Stimulated activated CD8-positive, alpha-beta memory T cell treated with anti-CD3 and anti-CD28 coated beads, Interleukin-4, amount 100 ng/mL, for 48 hours (primary cell): ENCODE measurements at places on chromosomes 3 and 15.

GRCh38 chr15:96125721-96126415 lies 204.6 kb upstream of the NR2F2 start:
- no peak for DNase-seq

DNA sequence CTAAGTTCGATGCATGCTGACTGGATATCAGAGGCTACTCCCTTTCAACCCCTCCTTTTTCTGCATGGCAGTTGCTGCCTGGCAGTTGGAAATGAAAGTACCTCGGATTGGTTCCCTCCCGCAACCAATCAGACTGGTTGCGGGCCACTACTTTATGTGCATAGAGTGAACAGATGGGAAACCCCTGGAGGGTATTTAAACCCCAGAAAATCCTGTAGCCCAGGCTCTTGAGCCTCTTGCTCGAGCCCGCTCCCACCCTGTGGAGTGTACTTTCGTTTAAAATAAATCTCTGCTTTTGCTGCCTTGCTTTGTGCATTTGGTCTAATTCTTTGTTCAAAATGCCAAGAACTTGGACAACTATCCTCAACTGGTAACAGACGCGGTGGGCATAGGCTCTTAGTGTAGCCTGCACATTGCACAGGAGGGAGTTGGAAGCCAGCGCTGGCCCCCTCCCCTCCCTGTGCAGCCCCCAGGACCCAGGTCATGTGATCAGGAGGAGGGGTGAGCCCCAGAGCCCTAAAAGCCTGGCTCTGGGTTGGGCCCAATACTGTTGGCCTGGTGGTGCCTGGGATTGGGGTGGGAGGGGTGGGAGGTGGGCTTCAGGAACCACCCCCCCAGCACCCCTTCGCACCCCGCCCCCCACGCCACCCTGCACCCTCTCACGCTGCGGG lies 26.8 kb downstream of the RHCG start:
- no peak for DNase-seq

GRCh38 chr15:69118089-69118488 lies 42.3 kb upstream of the GLCE start:
- DNase-seq, result no peak

DNA sequence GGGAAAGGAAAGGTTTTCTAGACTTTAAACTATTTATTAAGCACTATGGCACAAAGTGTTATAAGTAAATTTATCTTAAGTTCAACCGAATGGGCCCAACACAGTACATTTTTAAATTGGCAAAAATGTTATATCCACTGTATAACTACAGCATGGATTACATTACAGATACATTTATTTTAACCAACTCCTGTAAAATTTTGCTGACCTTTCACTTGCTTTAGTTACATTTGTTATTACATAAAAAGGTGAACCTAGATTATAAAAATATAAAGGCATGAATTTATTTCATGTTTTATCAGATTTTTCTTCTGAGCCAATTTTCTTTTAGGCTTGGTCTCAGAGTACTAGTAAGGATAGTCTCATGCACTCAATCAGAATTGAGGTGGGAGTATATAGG lies 221.9 kb upstream of the GBE1 start:
- no peak for DNase-seq

DNA sequence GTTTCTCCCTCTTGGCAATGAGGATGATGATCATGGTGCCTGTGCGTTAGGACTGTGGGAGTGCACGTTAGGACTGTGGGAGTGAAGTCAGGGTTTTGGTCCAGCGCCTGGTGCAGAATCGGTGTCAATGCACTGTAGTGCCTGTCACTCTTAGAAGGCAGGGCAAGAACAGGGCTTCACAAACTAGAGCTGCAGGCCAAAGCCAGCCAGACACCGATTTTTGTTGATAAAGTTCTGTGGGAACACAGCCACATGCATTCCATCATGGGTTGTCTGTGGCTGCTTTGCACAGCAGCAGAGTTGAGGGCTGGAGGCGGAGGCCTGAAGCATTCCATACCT lies 32.6 kb upstream of the NR2C2 start:
- no peak for DNase-seq

DNA sequence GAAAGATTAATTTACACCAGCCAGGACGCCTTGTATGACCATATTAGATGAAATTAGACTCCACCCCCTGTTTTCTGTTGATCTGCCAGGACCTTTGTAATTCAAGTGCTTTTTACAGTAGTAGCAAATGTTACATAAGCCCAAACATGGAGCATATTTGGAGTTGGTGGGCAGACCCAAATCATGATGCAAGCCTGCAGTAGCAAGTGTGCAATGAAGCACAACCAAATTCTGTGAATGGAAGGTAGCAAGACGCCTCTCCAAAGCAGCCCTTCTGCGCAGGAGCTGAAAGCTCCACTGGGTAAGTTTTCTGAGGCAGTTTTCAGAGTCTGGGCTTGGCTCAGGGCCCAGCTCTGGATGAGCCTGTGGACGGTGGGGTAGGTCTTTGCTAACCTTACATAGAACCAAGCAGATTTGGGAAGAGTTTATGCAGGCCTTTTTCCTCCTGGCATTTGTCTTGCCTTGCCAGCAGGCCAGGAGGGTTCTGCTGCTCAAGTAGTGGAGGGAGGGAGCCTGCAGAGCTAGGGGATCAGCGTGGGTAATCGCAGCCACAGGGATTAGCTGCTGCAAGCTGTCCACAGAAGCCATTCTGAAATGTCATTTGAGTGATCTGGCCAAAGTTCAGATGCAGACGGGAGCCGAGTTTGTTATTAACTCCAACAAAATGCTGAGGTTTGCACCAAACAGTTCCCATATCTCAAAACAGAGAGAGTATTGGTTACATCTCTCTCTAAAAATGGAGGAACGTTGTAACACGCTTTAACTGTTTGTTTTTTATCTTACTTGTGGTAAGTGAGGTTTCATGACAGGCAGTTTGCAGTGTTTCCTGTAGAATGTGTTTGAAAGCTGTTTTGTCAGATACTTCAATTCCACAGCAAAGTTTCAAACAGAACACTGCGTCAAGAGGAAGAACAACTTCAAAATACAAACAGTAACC lies 55.4 kb downstream of the PSMD6 start:
- DNase-seq, result no peak

GRCh38 chr3:65193531-65193930 lies 505.7 kb upstream of the ADAMTS9 start:
- DNase-seq, result no peak

DNA sequence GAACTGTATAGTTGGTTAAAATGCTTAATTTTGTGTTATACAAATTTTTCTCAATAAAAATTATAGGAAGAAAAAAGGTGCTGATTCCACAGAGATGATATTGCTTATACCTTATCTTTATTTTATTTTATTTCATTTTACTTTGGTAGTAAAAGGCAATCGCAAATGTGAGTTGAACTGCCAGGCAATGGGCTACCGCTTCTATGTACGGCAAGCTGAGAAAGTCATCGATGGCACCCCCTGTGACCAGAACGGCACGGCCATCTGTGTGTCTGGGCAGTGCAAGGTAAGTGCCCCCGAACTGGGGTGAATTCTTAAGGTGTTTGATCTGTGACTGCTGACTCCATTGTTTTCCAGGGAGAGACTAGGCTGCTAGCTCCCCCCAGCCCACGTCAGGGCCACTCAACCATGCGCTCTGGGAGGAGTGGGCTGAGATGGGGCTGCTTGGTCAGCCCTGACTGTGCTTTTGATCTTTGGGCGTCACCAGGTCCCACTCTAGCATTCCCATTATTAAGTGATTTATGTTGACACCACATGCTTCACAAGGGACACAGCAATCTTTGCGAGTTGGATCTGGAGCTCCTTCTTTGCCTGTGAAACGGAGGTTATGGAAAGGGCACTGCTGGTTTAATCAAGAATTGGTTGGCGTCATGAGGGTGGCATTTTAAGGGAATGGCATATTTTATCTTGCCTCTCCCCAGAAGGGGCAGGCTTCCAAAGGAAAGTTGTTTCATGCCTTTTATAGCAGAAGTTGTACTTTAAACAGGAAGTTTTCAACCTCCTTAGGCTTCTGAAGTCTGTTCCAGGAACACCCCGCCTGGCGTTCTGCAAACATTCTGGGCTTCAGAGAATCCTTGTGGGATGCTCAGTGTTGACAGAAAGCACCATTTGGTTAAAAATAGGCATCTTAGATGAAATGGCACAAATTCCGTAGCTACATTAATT lies 296.5 kb downstream of the THSD4 start:
- DNase-seq, result no peak

GRCh38 chr15:25362545-25362944 lies 76.3 kb downstream of the UBE3A start:
- no peak for DNase-seq

DNA sequence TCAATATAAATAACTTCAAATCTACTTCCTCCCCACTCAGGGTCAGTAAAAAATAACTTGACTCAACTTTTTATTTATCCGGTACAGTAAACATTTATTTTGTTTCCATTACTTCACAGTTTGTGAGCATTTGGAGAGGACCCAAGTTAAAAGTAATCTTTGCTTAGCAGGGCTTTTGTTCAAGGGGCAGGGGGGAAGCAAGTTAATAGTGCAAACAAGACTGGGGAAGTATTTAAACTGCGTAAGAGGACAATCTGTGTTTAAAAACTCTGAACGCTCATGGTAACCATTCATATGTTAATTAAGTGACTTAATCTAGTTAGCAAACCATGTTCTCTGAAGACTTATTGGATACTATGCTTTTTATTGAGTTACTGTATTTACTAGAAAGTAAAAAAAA lies 346.2 kb downstream of the SLC9A9 start:
- DNase-seq, result no peak

GRCh38 chr3:162704238-162704637 lies 1207.6 kb downstream of the OTOL1 start:
- DNase-seq, result no peak
